Renal cortical epithelial cell (primary cell): ENCODE measurements at places on chromosomes 5 and 9. TPM values are rescaled to one million over a fixed set of nuclear protein-coding genes. Genes with fewer than 3 reads are reported as not detected.

The MARCHF11 gene
- not detected in 2 replicates for total RNA-seq

The LVRN gene
- 0.30 TPM in 1 of 2 replicates, not detected in the other for total RNA-seq

The GDA gene
- 14.6 and 17.3 TPM in 2 replicates for total RNA-seq

The PGM5 gene
- total RNA-seq, result 0.55 and 1.0 TPM in 2 replicates

The ATP10B gene
- under 0.01 and 0.10 TPM in 2 replicates for total RNA-seq

The PCDHA5 gene
- 0.94 TPM in 1 of 2 replicates, not detected in the other for total RNA-seq

The SYNPO gene
- total RNA-seq, result 3.3 and 23.1 TPM in 2 replicates

The RNF183 gene
- total RNA-seq, result 0.80 and 1.2 TPM in 2 replicates

The CER1 gene
- not detected in 2 replicates for total RNA-seq

The HTR4 gene
- total RNA-seq, result not detected in 2 replicates

The GPR21 gene
- 0.50 TPM in 1 of 2 replicates, not detected in the other for total RNA-seq

The SLC25A2 gene
- 0.20 and 1.0 TPM in 2 replicates for total RNA-seq

The ADAM19 gene
- 6.2 and 9.4 TPM in 2 replicates for total RNA-seq

The FGF1 gene
- 0.15 and 1.7 TPM in 2 replicates for total RNA-seq
